ENCODE measurements at places on chromosomes 7 and 10.
A peak's percentile ranks its signal among the peaks of the same experiment; 100 is the strongest.

DNA sequence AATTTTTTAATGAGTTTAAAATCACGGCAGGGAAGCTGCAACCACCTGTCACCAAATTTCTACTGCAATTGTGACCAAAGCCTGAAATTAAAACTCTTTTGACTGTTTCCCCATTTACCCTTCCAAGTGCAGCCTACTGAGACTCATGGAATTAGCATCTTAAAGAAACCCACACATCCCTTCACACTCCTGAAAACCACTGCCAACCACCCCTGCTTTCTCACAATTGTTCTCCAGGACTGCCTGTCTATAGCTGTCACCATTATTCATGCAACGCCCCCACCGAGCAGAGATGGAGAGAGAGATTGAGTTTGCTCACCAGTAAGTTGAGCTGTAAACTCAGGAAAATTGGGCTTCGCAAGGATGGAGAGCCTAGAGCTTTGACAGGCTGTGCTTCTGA, 383.8 kb upstream of the SORCS1 start:
- DNase-seq, result peak; percentile 25

DNA sequence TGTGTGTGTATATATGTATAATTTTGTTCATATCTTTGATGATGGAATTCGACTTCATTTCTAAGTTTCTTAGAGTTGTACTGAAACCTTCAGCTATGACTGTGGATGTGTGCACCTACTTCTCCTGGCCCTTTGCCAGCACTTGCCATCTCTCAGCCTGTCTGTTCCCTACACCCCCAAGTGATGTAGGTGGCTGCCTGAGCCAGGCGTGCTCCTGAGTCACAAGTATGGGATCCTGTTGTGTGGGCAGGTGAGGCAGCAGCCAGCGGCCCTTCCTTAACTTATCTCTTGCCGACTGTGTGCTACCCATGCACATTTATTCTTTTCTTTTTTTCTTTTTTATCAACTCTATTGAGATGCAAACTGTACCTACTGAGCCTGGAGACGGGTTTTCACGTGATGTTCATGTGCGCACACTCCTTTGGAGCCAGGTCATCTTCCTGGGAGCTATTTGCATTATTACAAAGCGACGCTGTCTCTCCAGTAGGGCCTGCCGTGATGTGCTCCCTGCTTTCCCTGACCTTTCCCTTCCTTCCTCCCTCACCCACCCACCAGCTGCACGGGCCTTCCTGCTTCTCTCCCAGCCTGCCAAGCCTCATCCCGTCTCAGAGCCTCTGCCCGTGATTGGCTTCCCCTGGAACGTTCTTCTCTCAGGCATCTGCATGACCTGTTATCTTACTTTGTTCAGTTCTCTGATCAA, 31.3 kb upstream of the GALNT11 start:
- no peak for DNase-seq

- peak; percentile 53 for DNase-seq
Measured at GRCh38 chr7:44194069-44194468, 4.8 kb upstream of the GCK start.

- DNase-seq, result peak; percentile 93
Measured at GRCh38 chr10:22433875-22434274, 88.6 kb downstream of the SPAG6 start.

DNA sequence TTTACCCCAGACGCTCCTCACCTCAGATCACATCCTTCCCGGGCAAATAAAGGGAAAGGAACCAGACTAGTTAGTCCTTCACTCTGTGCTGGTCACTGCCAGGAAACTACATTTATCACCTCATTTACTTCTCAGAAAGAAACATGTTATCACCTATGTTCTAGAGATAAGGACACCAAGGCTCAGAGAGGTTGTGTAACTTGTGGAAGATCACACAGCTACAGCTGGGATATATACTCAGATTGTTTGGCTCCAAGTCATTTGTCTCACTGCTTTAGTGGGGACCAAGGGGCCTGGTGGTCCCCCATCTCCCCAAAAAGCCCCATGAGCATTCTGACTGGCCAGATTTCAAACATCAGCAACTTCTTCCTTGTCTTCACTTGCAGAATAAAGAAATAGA, 17.5 kb upstream of the BTBD16 start:
- no peak for DNase-seq

GRCh38 chr10:59867590-59867989, 38.8 kb downstream of the CCDC6 start:
- DNase-seq, result no peak

DNA sequence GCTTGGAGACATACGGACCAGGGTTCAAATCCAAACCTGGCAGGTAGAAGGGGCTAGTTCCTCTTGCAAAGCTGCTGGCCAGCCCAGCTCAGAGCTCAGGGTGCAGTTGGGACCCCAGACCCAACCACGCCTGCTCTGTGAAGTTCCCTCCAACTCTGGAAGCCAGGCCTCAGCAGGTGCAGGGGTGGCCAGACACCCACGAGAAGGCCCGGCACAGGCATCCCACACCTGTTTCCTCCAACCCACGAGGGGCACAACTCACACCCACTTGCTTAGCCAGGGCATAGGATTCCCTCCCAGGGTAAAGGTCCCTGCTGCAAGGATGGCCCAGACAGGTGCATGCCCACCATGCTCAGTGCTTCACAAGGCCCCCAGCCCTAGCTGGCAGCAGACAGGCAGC, 262.4 kb downstream of the GRID1 start:
- no peak for DNase-seq

DNA sequence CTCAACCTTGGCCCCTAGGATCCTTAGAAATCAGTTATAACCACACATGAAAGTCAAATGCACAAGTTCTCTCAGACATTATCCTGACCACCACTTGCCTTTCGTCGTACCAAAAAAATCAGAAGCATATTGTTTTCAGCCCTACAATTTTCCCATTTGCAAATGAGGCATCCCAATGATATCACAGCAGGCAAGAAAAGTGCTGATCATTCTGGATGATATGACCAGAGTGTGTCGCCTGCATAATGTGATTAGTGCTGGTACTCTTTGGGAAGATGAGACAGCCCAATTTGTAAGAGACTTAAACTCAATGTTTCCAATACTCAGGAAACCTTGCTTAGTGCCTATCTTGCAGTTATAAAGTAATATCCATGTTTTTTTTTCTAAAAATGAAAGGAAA, 168.0 kb downstream of the SORCS1 start:
- DNase-seq, result no peak
